8988T (cell line): ENCODE measurements at places on chromosomes 11 and 22.

GRCh38 chr11:27697679-27698275 is 2.5 kb downstream of the BDNF start:
- no peak for DNase-seq

DNA sequence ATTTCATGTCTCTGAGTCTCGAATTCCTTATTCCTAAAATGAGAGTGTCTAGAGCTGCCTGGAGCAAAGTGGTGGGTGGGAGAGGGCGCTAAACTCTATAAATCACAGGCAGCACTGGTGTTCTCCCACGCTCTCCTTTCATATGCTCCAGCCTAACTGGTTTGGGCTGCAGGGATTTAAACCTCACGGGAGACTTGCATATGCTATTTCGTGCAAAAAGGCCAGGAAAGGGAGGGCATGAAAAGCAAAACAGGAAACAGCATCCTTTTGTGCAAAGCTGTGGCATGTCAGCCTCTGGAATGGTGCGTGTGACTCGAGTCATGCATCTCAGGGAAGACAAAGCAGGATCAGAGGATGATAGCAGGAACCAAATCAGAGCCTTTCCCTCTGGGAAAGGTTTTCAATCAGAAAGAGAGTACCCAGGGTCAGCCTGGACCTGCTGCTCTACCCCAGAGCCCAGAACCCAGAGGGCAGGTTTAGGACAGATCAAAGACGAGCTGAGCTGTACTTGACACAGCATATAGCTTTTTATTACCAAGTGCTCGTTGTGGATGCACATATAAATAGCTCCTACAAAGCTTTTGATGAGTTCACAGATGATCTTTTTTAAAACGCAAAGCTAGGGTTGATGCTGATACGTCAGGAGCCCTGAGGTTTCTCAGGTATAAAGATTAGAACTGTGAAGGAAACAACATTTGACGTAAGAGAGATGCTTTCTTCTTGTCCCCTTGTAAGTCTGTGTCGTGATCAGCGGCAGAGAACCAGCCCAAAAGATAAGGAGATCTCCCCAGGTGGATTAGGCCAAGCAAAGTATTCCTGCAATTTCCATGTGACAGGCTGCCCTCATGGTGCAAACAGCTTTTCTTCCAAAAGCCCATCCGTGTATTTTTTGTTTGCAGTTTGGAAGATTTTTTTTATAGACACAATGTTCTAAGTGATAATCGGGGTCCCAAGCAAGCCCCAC is 46.2 kb upstream of the YWHAH start:
- no peak for DNase-seq

GRCh38 chr11:73521621-73522020 is 76.3 kb downstream of the FAM168A start:
- DNase-seq: no peak

DNA sequence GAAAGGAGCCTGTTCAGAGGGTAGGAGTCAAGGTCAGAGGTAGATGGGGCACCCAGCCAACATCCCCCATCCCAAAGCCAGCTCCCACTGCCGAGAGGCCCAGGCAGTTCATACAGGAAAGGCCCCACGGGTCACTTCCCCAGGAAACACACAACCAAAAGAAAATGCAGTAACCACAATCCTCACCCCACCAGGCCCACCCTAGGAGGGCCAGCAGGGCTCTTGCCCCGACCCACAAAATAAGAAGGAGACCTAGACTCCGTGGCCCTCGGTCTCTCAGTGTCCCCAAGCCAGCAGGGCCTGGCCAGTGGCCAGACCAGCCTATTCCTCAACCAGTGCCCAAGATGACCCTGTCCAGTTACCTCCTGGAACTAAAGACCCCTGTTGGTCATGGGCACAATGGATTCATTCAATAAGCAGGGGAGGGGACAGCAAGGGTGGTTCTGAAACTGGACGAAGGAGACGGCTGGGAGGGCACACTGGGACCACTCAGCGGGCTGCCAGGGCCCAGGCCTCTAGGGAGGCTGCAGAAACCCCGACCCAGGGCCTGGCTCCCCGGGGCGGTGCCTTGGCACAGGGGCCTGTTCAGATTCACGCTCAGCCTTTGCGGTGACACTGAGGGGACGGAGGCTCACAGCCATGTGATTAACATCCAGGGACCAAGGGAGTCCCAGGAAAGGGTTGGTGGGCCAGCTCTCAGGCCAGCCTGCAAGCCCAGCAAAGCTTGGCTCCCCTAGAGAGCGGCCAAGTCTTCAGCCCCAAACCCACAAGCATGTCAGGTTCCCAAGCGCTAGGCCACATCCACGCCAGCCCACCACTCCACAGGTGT is 5.5 kb downstream of the RAB3IL1 start:
- peak; percentile 27 for DNase-seq

GRCh38 chr11:61095021-61095420 is 7.3 kb upstream of the CD5 start:
- no peak for DNase-seq

DNA sequence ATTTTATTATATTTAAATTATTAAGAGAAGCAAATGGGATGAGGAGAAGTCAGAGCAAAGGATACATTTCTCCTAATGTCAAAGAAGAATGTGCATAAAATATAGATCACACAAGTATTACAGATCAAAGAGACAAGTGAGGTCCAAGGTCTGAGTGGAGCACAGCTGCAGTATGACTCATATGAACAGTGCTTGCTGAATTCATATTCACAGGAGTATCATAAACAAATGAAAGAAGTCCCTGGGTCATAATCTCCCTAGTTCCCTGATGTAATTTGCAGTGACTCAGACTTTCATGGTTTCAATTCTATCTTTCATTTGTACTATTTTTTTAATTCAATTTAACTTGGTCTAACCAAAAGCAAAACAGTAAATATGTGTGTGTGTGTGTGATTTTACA is 499.0 kb upstream of the CCDC179 start:
- no peak for DNase-seq

DNA sequence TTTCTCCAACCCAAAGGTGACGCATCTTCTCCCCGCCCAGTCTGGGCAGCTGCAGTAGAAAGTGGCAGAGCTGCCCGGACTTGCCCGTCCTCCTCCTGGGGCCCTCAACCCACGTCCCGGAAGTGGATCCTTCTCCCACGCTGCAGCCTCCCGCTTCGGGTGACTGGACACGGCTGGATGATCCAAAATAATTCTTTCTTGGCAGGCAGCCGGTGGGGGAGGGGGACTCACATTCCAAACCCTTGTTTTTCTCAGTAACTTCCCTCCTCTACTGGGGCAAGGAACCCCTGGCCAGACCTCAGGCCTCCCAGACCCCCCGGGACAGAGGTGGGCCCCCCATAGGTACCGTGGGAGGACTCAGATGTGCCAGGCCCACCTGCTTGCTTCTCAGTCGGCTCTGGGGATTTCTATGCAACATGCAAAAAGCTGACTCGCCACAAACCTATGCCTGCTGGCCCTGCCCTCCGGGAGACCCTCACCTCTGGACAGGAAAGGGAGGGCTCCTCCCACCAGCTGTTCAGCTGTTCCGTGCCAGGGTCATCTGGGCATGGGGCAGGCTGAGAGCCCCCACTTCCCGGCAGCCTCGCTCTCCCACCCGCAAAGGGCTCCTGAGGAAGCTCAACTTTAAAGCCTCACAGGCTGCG is 1.4 kb downstream of the PLXNB2 start:
- peak; percentile 97 for DNase-seq

DNA sequence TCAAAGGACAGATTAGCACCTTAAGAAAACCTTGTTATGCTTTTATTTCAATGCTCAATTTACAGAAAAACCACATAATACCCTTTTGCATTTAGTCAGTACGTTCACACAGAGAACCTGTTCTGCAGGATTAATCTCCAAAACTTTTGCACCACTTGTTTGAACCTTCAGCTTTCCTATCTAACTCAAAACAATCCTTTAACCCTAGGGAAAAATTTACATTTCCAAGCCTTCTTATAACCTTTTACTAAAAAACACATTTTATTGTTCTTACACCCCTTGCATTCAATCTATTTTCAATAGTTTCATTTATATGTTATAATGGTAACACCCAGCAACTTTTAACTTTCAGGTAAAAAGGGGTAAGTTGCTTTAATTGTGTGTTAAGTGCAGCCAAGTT is 952.5 kb upstream of the CNTN5 start:
- no peak for DNase-seq

- DNase-seq: no peak
Measured at GRCh38 chr22:24398409-24398808, 29.0 kb upstream of the ADORA2A start.

- no peak for DNase-seq
Measured at GRCh38 chr11:74550991-74551753, 41.2 kb upstream of the POLD3 start.

DNA sequence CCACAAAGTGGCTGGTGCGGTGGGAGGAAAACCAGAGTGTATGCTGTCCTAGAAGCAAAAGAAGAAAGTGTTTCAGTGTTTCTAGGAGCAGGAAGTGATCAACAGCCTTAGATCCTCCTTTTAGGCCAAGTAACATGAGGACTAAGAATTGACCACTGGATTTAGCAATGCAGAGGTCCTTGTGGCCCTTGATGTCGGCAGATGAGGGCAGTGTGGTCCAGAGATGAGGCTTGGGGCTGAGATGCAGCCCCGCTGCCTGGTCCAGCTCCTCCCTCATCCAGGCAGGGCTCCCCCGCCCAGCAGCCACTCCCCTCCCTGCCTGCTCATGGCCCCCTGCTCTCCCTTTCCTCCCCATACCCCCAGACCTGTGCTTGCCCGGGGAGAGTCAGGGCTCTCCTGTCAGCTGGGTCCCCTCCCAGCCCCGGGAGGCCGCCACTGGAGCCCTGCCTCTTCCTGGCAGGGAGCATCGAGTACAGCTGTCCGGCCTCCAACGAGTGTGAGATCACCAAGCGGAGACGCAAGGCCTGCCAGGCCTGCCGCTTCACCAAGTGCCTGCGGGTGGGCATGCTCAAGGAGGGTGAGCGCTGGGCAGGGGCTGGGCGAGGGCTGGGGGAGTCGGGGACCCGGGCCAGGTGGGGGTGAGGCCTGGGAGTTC is 3.7 kb downstream of the TRMT112 start:
- DNase-seq: no peak

DNA sequence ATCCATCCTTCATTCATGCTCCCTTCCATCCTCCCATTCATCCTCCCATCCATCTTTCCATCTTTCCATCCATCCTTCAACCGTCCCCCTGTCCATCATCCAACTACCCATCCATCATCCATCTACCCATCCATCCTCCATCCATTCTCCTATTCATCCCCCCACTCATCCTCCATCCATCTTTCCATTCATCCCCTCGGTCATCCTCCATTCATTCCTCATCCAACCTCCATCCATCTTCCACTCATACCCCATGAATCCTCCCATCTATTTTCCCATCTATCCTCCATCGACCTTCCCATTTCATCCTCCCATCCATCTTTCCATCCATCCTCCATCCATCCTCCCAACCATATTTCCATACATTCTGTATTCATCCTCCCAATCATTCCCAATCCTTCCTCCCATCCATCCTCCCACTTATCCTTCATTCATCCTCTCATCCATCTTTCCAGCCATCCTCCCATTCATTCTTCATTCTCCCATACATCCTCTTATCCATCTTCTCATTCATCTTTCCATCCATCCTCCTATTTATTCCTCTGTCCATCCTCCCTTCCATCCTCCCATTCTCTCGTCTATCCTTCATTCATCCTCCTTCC is 29.9 kb downstream of the IGLL1 start:
- DNase-seq: no peak

- DNase-seq: no peak
Measured at GRCh38 chr22:48154943-48155240, 1392.4 kb downstream of the TBC1D22A start.

DNA sequence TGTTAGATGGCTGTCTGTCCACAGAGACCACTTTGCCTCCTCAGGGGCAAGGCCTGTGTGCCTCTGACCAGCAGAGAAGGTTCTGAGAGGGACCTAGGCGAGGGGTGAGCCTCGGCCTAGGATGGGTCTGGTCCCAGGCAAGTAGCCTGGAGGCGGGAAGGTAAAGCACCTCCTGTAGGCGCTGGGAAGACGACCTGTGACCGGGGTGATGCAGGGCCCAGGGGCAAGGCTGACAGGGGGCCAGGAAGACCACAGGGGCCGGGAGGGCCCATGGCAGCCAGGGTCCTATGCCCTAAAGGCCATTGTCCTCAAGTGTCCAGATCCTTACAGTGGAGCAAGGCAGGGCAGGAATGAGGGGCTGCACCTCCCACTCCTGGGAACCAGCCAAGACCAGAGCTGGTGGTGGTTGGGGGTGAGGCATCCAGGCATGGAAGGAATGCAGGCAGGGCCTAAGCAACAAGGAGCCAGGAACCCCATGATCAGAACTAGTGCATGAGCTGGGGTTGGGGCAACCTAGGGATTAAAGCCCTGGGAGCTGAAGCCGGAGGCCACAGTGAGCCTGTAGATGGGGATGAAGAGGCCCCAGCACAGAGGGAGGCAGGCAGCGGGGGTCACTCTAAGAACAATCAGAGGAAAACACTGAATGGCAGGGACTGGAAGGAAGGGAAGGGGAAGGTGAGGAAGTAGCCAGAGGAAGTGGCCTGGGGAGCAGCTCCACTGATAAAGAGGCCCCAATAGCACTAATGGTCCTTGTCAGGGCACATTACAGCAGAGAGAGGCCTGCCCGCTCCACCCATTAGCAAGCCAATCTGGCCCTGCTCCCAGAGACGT is 32.9 kb upstream of the KLHL35 start:
- DNase-seq: no peak

- no peak for DNase-seq
Measured at GRCh38 chr22:22245935-22246525, 1.4 kb downstream of the VPREB1 start.

DNA sequence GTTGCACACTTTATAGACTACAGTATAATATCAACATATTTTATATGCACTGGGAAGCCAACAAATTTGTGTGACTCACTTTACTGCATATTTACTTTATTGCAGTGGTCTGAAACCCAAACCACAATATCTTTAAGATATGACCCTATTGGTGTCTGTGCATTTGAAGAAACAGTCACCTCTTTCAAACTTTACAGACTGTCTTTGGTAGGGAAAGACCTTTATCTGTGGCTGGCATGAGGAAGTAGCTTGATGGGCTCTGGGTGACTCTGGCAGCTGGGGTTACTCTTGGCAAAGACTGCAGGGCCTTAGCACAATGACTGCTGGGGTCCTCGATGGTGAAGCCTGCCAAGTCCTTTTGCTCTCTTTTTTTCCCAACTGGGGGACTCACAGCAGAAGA is 21.3 kb upstream of the ABTB2 start:
- DNase-seq: no peak

DNA sequence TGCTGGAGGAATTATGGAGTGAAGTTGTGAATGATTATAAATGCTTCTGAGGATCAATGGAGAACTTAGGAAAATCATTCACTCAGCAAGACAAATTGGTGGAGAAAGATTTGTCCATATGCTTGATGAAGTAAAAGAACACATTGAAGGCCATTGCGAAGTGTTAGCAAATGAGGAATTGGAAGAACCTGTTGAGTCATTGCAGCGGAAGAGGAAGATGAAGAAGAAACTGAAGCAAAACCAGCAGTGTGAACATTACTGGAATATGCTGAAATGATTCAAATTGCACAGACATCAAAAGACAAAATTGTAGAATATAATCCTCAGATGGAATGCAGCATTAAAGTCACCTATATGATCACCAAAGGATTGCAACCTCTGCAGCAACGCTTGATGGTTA is 168.1 kb downstream of the ADAMTS15 start:
- DNase-seq: no peak
